ENCODE measurements at places on chromosomes 3 and 15.

GRCh38 chr3:88040529-88040928, 18.3 kb downstream of the CGGBP1 start:
- DNase-seq: no peak

GRCh38 chr15:39300451-39301153, 280.3 kb upstream of the THBS1 start:
- no peak for DNase-seq

DNA sequence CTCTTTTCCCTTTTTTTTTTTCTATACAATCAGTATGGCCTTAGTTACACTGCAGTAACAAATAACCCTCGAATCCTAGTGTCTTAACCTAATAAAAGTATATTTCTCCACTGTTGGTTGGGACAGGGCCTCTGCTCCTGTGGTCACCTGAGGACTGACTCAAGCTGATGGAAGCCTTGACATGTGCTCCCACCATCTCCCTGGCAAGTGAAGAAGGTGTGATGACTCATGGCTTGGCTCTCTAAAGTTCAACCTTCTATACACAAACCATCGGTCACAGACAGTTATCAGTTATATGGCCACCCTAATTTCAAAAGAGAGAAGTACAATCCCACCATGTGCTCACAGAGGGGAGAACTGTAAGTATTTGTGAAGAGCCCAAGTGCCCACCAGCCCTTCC, 65.8 kb upstream of the CACNA2D3 start:
- DNase-seq: no peak

GRCh38 chr3:189517981-189518380, 113.2 kb upstream of the TP63 start:
- no peak for DNase-seq

DNA sequence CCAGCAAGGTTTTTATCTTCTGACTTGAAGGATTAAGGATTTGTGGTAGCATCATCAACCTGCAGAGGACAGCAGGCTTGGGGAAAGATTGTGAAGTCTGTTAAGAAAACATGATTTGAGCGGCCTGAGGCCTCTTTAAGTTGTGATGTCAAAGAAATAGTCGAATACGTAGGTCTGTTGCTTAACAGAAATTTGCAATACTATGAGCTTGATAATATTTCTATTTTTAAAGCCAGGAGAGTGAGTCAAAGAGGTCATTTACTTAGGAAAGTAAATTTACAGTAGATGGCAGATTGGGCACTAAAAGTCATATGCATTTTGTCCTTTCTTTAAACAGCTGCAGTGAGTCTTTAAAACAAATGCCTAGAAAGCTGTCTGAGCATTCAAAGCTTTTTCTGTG, 336.3 kb downstream of the DIPK2A start:
- DNase-seq: no peak

DNA sequence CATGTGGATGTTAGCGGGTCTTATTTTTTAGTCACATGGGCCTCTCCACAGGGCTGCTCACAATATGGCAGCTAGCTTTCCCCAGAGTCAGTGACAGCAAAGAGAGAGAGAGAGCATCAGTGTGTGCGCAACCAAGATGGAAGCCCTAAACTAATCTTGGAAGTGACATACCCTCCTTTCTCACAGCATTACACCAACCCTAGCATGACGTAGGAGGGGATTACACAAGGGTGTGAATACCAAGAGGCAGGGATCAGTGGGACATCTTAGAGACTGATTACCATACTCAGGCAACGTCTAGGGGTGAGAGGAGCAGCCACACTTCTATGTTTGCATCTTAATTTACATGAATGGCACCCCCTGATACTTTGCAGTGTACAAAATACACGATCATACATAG, 3.5 kb upstream of the UBE2E2 start:
- no peak for DNase-seq

GRCh38 chr3:65551945-65552344, 486.8 kb downstream of the MAGI1 start:
- no peak for DNase-seq

DNA sequence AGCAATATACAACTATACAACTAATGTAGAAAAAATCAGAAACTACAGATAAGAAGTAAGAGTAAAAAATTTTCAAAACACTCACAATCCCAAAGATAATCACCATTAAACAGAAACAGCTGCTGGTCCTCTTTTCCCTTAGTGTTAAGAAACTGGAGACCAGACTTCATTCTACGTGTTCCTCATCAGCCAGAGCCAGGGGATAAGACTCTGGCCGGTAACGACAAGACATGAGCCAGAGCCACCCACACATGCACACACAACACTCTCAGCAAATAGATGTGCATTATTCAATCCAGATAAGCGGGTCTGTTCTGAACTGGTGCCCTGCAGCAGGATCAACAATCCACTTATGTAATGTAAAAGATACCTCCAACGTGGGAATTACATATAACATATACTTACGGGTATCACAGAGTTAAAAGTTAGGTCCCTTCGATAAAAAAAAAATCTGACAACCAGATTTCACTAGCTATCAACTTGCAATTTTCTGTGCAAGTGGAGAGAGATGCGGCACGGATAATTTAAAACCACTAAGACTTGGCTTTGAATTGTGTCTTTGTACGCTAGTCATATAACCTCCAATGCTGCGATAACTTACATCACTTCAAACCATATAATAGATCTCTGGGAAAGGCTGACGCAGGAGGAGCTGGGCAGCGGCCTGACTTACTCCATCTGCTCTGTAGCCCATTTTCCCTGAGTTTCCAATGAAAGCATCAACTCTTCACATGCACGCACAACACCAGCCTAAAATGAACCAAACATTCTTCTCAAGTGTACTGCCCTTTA, 17.8 kb downstream of the PRICKLE2 start:
- DNase-seq: no peak

- no peak for DNase-seq
These were observed 566 bp downstream of the HMCES start for GRCh38 chr3:129278966-129279906.

DNA sequence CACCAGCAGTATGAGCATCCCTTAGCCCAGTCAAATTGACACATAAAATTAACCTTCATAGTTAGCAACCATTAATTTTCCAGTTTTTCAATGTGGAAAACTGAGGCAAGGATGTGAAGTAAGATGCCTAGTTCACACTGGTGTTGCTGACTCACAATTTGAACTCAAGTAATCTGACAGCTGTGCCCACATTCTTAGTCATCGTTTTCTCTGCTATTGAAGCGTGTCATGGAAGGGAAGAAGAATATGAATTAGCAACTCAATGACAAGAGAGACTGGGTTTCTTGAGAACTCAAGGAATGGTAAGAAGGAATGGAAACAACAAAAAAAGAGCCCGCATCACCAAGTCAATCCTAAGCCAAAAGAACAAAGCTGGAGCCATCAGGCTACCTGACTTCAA, 261.4 kb downstream of the EPHA3 start:
- no peak for DNase-seq

- no peak for DNase-seq
These were observed 25.7 kb upstream of the RAD18 start for GRCh38 chr3:8988791-8989558.

GRCh38 chr3:14938954-14939353, 8.4 kb upstream of the NR2C2 start:
- DNase-seq: no peak

GRCh38 chr3:72105306-72105705, 320.4 kb upstream of the PROK2 start:
- DNase-seq: no peak

GRCh38 chr3:44661189-44661588, 12.7 kb downstream of the ZNF35 start:
- DNase-seq: no peak

GRCh38 chr3:139519998-139520737, 19.4 kb downstream of the RBP1 start:
- no peak for DNase-seq

DNA sequence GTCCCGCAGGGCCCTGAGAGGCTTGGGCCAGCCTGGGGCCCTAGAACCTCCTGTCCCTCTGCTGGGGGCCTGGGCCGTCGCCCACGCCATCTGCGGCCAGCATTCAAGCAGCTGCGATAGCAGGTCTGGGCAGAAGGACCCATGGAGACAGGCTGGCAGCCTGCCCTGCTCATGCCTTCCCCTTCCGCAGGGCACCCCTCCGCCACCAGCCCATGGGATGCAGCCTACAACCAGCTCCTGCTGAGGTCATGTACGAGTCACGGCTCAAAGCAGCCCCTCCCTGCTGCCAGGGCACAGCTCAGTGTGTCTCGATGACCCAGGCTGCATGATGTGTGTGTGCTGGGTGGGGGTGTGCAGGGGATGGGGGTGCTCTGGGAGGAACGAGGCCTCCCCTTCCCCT, 27.8 kb downstream of the DUSP7 start:
- DNase-seq: no peak

DNA sequence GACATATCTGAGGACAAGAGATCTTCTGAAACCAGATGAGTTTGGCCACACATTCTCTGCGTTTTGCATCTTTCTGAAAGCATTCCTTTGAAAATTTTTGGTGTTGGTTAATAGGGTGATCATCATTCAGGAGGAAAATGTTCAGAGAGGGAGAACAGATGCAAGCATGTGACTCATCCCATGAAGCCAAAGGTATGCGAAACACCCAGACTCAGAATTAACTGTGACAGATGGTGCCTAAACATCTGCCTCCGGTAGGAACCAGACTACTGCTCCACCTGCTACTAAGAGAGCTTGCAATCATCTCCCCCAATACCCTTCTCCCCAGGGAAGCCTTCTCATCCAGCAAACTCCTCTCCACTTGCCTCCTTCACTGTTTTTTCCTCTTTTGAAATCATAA, 46.2 kb downstream of the TRIM69 start:
- no peak for DNase-seq

DNA sequence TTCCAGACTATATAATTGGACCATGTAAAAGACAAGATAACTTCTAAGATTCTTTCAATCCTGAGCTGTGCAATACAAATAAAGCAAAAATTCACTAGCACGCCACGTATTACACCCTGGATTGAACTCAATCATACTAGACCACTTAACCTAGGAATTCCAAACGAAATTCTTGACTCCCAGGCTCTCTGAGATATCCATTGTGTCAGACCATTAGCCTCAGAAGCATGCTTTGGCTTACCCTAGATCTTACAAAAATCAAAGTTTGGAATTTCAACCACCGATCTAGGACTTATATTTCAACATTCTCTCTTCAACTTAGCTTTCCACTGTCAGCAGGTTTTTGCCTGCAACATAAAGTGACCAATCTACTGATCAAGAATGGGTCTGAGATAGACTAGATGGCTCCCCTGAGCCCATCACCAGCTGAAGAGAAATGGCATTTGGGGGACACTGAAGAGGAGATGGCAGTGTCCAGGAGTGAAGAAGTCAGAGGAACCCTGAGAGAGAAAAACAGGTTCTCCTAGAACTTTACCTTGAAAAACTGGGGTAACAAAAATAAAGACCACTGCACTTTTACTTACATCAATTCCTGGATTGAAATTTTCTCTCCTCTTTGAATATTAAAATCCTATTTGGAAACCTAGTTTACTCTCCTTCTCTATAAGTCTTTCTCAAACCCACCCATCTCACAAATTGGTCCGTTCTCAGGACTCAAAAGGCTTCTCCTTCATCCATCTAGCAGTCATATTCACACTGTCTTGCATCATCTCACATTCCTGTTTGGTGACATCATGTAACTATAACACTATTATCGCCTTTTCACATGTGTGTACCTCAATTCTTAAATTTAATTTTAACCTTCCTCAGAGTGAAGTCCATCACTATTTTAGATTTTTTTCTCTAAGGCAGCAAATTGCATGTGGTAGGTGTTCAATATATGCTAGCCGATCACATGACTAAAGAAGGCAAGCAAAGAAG, 18.5 kb downstream of the CPNE4 start:
- no peak for DNase-seq

GRCh38 chr15:58425185-58425584, 6.6 kb upstream of the LIPC start:
- no peak for DNase-seq

GRCh38 chr3:146218880-146219866, 31.7 kb downstream of the PLSCR4 start:
- DNase-seq: no peak

DNA sequence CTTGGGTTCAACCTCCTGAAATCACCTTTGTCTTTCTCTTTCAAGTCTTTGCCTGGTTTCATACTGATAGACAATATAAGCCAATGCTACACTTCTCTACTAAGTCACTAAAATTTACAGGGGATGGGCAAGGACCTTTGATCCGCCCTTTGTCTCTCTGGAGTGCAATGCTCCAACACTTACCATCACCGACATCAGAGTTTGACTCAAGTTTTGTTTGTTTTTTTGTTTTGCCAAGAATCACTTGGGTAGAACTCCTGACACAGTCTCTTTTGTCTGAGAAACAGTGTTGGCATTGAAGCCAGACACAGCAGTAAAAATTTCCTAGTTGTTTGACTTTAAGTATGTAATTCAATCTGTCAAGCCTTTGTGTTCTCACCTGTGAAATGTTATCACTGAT, 29.3 kb downstream of the NFKBIZ start:
- DNase-seq: no peak

Data from gastrocnemius medialis (tissue), 4 donors.